ENCODE measurements at places on chromosomes 4 and X.
A peak's percentile ranks its signal among the peaks of the same experiment; 100 is the strongest.

GRCh38 chr4:178611062-178611461 lies 1168.8 kb upstream of the AGA start:
- no peak for DNase-seq

GRCh38 chrX:65601126-65601525 lies 66.3 kb upstream of the MSN start:
- no peak for DNase-seq

DNA sequence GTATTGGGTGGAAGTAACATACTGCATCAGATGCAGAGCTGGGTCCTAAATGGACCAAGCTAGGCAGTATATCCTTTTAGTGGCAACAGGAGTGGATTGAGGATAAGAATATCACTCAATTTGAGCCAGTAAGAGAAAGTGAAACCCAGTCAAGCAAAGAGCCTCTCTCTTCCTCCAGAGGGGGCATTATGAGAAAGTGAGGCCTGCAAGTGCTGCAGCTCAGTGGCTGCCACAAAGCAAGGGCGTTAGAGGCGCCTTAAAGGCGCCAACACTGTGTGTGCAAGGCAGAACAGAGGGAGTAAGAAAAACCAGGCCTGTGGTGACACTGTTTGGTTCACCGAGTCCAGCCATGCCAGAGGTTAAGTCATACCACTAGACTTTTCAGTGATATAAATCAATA lies 17.5 kb downstream of the STX18 start:
- DNase-seq, result peak; percentile 15

DNA sequence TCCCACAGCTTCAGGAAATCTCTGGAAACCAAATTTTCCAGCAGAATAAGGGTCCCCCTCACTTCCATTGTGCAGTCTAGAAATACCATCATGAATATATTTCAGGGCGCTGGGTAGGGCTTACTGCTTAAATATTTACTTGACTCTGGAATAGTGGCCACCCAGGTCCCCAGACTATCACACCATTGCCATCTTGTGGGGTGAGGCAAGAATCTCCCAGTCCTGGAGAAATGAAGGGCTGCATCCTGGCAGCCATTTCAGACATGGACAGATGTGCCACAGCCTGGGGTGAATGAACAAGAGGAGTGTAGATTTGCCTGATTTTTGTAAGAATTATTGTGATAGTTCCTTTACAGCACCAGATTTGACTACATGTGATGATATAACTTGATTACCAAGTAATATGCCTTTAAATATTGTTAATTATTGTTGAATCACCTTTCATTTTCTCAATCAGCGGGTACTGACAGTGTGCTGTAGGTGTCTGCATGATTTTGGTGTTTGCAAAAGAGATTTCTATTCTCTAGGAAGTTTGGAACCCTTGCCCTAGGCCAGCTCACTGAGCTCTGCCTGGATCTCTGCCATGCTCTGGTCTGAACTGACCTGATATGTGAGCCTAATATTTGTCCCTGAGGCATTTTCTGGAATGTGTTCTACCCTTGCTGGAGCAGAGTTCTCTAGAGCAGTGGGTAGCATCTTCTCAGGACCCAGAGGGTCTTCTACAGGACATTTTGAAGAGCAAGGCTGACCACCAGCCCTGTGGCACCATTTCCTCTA lies 183.4 kb downstream of the KIT start:
- DNase-seq, result no peak

DNA sequence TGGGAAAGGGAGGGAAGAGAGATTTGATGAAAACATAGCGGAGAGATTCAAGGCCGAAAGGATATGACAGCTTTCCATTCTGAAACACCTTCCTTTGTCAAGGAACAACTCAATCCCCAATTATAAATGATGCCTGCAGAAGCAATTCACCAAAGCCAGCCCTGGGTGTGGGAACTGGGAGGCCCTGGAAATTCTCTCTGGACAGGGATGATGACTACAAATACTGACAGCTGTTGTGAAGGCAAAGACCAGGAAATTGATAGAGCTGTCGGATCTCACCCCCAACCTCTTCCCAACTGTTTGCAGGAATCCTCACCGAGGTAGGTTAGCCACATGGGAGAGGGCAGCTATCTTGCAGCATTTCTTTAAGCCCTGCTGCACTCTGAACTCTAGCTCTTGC lies 54.3 kb downstream of the CCDC149 start:
- no peak for DNase-seq

DNA sequence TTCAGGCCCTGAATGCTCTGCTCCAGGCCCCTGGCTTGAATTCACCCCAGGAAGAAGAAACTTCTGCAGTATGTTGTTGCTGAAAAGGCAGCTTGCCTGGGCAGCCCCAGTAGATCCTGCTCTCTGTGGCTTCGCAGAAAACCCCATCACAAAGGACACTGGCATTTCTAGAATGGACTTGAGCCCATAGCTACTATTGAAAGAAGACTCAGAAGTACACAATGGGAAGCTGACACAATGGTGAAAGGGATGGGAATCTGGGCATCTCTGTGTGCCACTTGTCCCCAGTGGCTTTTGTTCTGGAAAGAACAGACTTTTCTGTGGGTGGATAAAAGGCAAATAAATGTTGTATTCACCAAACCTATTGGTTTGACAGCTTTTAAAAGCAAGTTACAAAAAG lies 67.4 kb upstream of the SCML1 start:
- no peak for DNase-seq

Measured in stimulated activated CD4-positive, alpha-beta T cell treated with anti-CD3 and anti-CD28 coated beads, Interleukin-4, amount 100 ng/mL, for 4 hours (primary cell).